Activated CD4-positive, alpha-beta T cell treated with anti-CD3 and anti-CD28 coated beads, Interleukin-2, amount 50 U/mL, for 4 hours (primary cell): ENCODE measurements at places on chromosomes 4 and X.

DNA sequence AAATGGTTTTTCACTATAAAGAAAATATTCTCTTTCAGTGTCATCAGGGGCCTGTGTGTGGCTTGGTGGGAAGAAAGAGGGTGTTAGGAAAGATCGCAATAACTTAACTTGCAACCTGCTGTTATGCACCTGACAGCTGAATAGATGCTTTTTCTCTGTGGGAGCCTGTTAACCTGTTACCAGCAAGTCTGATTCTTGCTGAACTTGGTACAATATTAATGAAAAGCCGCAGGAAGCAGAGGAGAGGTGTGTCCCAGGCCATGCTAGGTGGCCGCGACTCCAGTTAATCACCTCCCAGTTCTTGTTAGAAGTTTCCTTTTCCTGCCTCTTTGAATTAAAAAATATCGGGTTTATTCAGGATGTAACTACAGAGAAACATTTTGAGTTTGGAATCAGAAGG, 494.8 kb upstream of the AGA start:
- DNase-seq = no peak

GRCh38 chr4:71992571-71993312, 39.1 kb upstream of the NPFFR2 start:
- DNase-seq = no peak

- no peak for DNase-seq
These were observed 13.2 kb upstream of the SHOX start for GRCh38 chrX:617401-617800.

GRCh38 chrX:42117318-42117717, 194.0 kb upstream of the CASK start:
- DNase-seq = no peak

DNA sequence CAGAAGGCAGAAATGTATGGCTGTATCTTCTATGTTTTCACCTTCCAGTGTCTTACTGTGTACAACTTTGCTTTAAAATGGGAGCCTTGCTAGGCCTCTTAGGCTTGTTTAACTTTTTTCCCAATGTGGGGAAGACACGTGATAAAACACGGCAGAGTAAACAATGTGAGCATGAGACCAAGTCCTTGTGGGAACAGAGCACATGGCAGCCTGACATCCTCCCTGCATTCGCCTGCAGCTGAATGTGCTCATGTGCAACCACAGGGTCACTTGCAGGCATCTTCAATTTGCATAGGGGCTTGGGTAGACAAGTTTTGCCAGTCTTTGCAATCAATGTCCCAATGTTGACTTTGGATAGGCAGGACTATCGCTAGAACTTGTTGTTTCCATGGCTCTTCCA, 91.8 kb downstream of the CCNG2 start:
- DNase-seq = no peak

DNA sequence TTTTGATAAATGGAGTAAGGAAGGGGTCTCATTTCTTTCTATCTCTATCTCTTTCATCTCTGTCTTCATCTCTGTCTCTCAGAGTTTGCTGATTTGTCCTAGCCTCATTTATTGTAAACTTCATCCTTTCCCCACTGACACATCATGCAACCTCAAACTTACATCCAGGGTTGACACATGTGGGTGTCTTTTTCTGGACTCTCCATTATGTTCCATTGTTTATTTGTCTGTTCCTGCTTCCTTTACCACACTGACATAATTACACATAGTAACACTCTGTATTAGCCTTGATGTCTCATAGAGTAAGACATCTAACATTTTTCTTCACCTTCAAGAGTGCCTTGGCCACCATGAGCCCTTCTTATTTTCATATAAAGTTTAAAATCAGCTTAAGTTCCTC, 8.1 kb upstream of the SRD5A3 start:
- DNase-seq = no peak

DNA sequence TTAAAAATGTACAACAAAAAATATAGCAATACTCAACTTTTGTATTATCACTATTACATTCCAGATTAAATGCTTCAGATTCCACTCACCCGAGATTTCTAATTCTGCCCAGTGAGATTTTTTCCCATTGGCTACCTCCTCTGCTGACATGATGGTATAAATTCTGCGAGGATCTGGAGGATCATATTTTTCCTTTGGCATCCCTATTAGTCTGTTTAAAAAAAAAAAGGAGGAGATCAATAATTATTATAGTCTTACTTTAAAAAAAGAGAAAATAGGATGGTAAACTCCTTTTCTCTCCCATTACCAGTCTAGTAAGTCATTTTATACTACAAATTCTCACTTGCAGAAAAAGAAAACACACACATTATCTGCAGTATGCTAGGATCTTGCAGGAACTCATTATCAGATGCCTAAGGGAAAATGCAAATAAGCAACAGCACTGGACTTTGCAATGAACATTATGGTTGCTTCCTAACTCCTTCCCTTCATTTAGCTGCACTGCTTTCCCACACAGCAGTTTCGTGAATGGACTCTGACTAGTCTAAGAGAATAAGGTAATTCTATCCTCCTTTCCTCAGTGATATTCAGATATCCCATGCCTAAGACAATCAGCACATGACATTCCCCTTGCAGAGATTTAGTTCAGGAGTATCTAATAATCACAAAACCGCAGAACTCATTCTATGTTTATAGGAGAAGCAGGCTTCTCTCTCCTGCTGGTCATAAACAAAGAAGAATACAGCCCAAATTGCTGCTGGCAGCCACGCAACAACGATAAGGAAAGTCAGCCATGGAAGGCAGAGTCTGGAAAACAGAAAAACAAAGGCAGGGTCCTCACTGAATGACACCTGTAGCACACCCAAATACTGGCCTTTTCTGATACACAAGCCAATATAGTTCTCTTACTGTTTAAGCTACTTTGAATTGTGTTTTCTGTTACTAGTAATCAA, 42.7 kb downstream of the CNOT6L start:
- DNase-seq = no peak

DNA sequence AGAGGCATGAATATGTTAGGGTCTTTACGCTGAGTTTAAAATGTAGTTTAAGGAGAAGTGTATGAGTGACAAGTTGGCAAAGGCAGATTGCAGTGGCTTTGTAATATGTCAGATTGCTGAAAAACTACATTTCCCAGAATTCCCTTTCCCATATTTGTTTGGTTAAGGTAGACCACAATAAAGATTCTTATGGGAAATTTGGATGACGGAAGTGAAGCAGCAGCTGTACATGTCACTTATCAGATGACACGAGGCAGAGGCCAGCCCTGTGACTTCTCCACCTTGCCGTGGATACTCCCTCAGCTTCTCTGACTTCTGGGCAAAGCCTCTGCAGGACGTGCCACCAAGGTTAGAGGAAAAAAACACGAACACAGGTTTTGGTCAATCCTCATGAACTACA, 229.7 kb upstream of the DKK2 start:
- DNase-seq = no peak

GRCh38 chr4:23365086-23365485, 524.8 kb downstream of the PPARGC1A start:
- no peak for DNase-seq

DNA sequence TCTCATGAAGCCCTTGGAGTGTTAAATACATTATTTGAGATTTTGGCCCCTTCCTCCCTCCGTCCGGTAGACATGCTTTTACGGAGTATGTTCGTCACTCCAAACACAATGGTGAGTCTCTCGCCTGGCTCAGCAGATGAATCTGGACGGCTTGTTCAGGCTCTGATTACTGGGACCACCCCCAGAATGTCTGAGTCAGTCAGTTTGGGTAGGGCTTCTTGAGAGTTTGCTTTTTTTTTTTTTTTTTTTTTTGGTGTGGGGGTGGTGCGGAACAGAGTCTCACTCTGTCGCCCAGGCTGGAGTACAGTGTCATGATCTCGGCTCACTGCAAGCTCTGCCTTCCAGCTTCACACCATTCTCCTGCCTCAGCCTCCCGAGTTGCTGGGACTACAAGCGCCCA, 62.4 kb upstream of the MSANTD1 start:
- DNase-seq = no peak

DNA sequence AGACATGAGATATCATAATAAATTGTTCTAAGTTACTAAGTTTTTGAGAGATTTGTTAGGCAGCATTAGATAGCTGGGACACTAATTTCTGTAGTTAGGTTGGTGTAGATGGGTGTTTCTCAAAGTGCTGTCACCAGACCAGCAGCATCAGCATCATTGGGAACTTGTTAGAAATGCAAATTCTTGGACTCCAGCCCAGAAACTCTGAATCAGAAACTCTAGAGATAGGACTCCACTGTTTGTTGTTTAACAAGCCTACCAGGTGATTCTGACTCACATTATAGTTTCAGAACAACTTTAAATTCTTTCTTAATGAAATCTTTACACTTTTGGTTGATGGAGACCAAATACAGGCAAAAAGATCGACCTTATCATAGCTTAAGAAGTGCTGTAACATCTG, 173.7 kb downstream of the PABPC4L start:
- no peak for DNase-seq

DNA sequence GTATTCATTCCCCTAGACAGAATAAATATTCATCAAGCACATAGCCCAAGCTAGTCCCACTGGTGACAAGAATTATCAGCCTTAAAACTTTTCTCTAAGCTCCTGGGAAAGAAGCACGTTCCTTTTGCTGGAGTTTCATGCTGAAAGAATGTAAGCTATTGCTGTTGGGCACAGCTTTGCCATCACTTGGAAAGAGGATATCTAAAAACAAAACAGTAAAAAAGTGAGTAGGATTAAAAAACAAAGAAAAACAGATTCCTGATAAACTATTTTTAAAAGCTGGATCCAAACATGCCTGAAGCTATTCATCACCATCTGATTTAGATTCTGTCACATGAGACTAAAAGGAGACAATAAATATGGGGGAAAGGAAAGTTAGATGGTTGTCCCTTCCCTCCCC, 176.8 kb downstream of the SCFD2 start:
- DNase-seq = no peak

- DNase-seq = no peak
These were observed 1.9 kb downstream of the FAM114A1 start for GRCh38 chr4:38869511-38869910.

DNA sequence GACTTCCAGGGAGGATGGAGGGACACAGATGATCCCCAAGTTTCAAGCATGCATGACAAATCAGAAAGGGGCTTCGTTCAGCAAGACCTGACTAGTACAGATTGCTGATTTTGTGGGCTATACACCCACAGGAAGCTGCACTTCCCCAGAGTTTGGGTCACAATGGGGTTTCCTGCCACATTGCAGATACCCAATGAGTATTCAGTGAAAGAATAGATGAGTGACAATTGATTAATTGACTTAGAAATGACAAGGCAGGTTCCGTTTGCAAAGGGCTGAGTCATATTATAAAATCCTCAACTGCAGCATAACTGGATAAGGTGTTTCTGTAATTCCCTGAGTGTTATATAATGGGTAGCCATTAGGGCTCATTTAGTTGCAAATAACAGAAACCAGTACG, 146.6 kb upstream of the TBL1X start:
- DNase-seq = no peak

GRCh38 chrX:9352694-9353411, 112.0 kb upstream of the TBL1X start:
- no peak for DNase-seq

- no peak for DNase-seq
These were observed 228.2 kb downstream of the PCDH10 start for GRCh38 chr4:133377286-133377685.

DNA sequence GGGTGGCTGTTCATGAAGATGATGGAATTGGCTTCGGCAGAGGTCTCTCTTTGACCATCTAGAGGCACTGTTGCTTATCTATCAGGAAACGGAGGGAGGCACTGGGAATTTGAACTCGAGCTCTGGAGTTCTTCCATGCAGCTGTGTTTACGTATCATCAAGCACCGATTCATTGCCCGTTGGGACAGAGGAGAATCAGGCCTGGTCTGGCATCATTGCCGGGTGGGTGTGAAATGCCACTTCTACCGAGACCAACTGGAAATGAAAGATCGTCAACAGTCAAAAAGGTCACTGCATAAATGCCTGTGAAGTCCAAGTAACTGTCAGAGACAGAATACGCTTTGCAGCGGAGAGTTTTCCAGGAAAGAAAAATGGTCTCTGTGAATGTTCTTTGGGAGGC, 166.9 kb downstream of the ASMT start:
- DNase-seq = no peak

- no peak for DNase-seq
These were observed 33.7 kb downstream of the ATP2B3 start for GRCh38 chrX:153551135-153551534.

GRCh38 chr4:138230048-138230447, 12.1 kb downstream of the SLC7A11 start:
- DNase-seq = no peak

- DNase-seq = no peak
These were observed 502.8 kb downstream of the CFAP47 start for GRCh38 chrX:36422368-36422767.

- DNase-seq = no peak
These were observed 12.9 kb upstream of the TMSB15B start for GRCh38 chrX:103949506-103949905.

GRCh38 chr4:118743867-118744266, 58.7 kb downstream of the METTL14 start:
- DNase-seq = no peak

GRCh38 chr4:57612279-57612678, 502.1 kb upstream of the IGFBP7 start:
- no peak for DNase-seq

GRCh38 chrX:115900425-115900824, 270.1 kb upstream of the AGTR2 start:
- DNase-seq = no peak

- DNase-seq = no peak
These were observed 541.3 kb upstream of the TENM3 start for GRCh38 chr4:181701894-181702293.

DNA sequence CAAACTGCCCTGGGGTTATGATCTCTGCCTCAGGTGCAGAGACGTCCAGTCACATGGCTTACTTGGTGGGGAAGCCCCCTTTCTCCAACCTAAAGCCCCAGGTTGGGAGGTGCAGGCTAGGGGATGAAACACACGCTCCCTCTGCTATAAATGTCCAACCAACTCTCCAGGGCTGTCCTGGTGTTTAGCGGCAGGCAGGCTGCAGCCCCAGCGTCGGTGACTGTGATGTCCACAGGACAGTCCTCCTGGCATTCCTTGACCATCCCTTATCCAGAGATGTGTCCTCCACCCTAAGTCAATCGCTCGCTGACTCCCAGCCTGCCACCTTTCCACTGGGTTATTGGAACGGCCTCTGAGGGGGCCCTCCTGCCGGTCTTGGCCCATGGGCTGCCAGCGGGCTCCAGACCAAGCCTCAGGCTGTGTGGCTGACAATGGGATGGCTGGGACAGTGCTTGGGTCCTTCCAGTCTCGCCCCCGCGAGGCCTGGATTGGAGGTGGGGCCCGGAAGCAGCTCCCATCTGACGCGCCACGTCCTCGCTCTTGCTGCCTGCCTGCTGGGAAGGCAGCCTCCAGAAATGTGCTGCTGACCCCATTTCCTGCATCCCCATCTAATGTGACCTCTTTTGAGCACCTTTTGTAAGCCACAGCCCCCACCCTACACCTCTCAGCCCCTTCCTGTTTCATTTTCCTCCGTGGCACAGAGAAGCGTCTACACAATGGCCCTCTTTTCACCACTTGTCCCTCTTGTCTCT, 60.8 kb upstream of the ADRA2C start:
- no peak for DNase-seq

- no peak for DNase-seq
These were observed 278.3 kb downstream of the TECRL start for GRCh38 chr4:64130907-64131306.
